ENCODE measurements at places on chromosomes 6 and 20.

DNA sequence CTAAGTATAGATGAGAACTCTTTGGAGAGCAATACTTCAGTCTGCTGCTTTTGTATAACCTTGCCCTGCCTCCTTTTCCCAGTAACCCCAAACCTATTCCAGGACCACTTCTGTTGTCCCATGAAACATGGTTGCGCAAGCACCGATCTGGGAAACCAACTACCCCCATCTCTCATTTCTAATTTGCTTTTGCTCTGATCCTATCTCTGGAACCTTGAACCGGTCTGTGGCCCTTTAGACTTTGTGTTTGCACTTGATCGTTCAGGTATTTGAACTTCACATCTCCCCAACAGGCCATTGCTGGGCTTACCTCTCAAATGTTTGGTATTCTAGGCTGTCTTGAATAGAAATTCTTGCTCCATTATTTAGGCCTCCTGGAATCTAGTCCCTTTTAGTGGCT lies 25.0 kb downstream of the L3MBTL3 start:
- DNase-seq = no peak

GRCh38 chr20:24764794-24765202 lies 184.3 kb upstream of the CST7 start:
- no peak for DNase-seq

DNA sequence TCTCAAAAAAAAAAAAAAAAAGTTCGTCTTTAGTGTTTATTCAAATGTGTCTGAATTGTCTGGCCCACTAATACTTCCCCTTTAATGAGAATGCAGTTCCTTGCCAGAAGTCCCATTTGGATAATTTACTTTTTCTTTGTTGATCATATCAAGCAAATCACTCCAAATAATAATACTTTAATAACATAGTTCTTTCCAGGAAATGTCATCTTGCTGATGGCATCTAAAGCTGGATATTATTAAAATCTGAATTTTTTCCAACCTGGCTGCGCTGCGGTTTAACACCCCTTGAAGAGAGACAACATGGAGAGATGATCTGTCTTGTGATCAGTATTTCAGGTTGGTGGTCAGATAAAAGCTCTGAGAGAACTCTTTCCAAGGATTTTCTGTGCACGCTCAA lies 111.2 kb upstream of the CNKSR3 start:
- DNase-seq = no peak

- DNase-seq = no peak
Measured at GRCh38 chr6:13075141-13075845, 253.0 kb downstream of the TBC1D7 start.

- DNase-seq = no peak
Measured at GRCh38 chr6:72636786-72637185, 14.9 kb downstream of the KCNQ5 start.

DNA sequence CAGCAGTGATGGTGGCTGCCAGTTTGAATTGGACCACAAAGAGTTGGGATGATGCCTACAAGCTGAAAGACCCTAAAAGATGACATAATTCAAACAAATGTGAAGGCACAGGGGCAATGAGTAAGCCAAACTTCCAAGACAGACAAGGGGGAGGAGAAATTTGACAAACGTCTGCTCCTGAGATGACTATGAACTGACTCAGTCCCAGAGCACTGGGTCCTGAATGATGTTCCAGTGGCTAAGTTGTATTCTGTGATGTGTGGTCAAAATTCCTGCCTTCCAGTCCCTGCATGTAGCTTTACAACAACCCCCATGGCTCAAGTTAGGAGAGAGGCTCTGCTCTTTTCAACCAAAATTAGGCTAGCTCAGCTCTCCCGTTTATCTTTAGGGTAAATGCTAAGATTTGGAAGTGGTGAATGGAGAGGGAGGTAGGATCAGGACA lies 86.1 kb upstream of the SIRPA start:
- DNase-seq = peak; percentile 28

DNA sequence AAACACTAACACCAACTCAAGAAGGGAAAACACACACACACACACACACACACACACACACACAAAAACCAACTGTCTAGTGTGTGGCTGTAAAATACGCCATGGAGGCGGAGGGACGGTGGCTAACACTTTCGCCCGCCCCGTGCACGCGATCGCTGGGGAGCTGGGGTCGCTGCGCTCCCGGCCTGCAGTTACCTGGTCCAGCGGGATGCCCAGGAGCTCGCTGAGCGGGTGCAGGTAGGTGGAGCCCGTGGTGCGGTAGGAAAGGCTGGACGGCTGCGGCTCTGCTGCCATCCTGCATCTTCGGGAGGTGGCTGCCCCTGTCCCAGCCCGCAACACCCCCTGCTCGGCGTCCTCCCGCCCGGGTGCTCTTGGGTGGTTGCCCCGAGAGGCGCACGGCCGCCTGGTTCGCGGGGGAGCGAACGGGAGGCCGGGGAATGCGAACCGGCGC lies 303 bp downstream of the MBOAT1 start:
- peak; percentile 46 for DNase-seq

- no peak for DNase-seq
Measured at GRCh38 chr20:40679184-40679583, 9.9 kb downstream of the MAFB start.

GRCh38 chr6:8065519-8065911 lies 1.3 kb upstream of the BLOC1S5 start:
- DNase-seq = peak; percentile 80

- no peak for DNase-seq
Measured at GRCh38 chr6:117165911-117166499, 99.4 kb upstream of the VGLL2 start.

DNA sequence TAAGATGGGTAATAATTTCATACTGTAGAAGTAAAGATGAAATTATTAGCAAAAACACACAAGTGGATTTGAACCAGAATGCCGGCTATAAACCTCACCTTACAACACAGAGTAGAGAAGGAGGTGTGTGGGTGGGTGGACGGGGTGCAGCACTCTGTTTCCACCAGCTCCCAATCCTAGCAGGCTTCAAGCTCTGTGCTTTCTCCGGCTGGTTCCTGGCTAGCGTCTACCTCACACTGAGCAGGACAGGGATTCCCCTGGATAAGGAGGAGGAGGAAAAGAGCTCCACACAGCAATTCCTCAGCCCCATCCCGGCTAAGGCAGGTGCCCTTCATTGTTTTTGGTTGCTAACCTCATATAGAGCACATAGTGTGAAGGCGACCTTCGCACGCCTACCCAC lies 453.3 kb downstream of the C6orf118 start:
- no peak for DNase-seq
